ENCODE measurements at places on chromosomes 6 and 20.

GRCh38 chr6:111427341-111428116 is 55.5 kb downstream of the REV3L start:
- no peak for DNase-seq

DNA sequence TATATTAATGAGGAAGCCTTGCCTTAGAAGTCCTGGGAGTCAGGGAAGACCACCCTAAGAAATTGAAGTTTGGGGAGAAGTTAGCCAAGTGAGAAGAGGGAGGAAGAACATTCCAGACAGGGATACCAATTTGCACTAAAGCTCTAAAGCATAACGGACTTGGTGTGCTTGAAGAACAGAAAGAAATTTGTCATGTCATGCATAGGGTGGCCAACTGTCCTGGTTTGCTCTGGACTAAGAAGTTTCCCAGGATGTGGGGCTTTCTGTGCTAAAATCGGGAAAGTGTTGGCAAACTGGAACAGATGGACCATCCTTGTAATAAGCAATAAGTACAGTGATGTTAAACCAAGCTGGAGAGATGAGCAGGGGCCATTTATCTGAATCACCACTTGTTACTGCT is 217.6 kb downstream of the ZNF217 start:
- no peak for DNase-seq

GRCh38 chr6:142945446-142946180 is 637 bp upstream of the HIVEP2 start:
- DNase-seq, result peak; percentile 61

DNA sequence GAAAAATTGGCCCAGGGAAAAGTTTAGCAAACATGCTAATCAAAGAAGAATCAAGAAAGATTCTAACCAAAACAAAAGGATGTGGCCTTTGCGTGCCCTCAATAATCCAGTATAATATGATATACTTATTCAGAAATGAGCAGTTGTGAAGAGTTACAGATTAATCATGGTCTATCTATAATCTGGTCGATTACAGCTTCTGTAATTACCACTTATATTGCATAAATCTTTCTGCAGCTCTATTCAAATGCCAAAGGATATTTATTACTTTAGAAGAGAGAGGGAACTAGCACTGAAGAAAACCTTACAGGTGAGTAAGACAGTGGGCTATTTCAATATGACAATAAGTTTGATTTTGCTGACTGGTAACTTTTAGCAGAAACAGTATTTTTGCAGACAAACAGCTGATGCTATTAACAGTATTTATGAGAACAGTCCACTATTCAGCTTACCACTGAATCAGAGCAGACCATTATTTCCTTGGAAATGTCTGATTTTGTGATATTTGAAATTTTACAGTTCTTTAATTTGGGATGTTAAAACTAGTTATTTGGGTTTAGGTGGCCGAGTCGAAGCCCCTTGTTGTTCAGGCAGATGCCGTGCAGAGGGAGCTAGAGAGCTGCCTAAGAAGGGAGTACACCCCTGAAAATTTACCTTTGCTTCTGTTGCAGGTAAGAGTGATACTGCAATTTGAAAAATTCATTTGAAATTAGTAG is 92.2 kb downstream of the CEP57L1 start:
- DNase-seq, result peak; percentile 18

- no peak for DNase-seq
Measured at GRCh38 chr6:84512391-84512790, 252.0 kb downstream of the TBX18 start.
